ENCODE measurements at places on chromosomes 3 and 15.
A peak's percentile ranks its signal among the peaks of the same experiment; 100 is the strongest.

DNA sequence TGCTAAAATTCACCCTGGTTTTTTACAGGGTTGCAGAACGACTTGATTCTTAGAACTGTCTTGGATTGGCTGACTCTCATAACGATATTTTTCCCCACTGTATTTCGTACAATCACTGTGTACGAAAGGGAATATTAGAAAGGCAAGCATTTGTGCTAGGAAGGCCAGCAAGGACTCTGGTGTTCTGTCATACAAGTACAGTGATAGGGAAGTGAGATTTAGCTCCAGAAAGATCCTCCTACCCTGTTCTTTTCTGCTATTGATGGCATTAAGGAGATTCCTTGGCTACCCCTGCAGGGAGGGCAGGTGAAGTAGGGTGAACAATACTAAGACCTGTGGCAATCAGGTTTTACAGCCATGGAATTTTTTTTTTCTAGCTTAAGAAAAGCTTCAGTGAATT lies 53.8 kb upstream of the SCAANT1 start:
- no peak for DNase-seq

DNA sequence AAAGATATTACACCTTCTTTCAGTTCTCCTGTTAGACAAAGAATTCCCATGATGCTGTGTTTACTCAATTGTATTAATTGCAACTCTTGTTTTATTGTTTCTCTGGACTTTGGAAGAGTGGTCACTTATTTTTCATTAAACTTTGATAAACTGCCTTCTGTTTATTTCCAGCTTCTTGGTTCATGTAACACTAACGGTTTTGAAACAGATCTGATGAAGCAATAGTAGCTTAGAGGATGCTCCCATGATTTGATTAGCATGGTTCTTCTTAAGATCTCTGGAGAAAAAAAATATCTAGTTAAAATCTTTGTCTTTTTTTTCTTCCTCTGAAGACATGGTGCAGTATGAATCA lies 90.1 kb downstream of the FNDC3B start:
- no peak for DNase-seq

GRCh38 chr3:45209526-45209925 lies 16.6 kb downstream of the TMEM158 start:
- DNase-seq, result no peak

GRCh38 chr3:178310949-178311348 lies 225.3 kb upstream of the KCNMB2 start:
- DNase-seq, result no peak

GRCh38 chr3:45841420-45841756 lies 531 bp downstream of the LZTFL1 start:
- peak; percentile 68 for DNase-seq

DNA sequence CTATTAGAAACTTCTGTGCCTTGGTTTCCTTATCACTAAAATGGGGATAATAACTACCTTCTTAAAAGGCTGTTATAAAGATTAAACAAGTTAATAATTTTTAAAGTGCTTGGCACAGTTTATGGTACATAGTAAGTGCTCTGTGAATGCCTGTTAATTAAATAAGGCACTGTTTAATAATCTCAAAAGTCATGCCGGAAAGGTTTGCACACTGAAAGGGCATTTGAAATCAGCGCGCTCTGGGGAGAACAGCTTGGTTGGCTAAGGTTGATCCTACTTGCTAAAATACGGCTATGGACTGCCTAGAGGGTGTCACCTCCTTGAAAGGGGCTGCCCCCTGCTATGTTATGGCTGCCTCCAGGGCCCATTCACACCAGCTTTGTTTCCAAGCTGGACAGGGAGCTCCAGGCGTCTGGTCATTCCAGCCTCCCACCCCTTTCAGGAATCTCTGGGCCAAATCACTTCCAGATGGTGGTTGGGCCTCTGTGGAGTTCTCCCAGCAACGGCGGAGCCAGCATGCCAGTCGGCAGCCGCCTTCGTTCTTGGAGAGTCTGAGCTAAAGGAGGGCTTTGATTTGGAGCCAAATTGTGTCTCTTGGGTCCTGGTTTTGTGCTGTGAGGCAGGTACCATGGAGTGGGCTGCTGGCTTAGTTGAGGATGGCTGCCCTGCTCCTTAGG lies 5.9 kb downstream of the FLNB start:
- no peak for DNase-seq

DNA sequence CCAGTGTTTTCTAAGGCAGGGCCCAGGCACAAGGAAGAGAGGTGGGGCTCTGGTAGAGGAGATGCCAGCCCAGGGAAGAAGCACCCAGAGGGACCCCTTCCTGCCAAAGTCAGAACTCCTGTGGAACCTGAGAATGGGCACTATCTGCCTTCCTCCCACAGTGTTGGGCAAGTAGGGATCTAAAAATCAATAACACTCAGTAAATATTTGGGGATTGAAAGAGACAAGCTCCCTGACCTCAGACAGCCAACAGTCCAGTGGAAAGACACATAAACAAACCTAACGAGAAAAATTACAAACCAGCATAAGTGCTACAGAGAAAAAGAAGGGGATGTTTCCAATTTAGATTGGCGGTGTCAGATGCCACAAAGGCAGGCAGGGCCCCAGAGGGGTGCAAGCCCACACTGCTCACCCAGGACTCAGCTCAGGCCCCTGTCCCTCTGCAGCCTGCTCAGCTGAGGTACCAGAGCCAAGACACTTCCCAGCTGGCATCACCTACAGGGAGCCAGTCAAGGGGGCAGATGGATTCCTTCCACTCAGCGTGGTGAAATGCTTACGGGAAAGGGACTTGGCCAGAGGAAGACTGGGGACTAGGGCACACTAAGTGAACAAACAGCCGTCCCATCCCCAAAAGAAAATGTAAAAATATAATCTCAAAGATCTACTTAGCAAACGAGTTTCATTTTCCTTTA lies 15.9 kb downstream of the ADCY5 start:
- DNase-seq, result no peak

- DNase-seq, result no peak
Measured at GRCh38 chr15:25060472-25060803, 105.7 kb downstream of the SNRPN start.

GRCh38 chr15:99090938-99091337 lies 13.9 kb upstream of the SYNM start:
- no peak for DNase-seq

DNA sequence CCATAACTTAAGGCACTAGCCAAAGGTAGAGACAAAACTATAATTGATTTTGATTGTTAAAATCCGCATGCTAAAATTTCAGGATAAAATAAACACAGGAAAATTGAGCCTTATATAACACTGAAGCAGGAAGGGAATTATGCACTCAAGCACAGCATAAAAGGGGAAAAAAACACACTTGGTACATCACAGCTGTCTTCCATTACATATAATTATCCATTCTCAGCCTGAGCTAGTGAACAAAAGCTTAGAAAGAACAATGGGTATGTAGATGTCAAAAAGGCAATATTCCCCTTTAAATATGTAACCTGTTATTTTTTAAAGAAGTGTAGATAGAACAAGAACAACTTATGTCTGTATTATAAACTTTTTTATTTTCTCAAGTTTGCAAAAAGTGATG lies 899.2 kb downstream of the ROBO1 start:
- DNase-seq, result no peak

GRCh38 chr15:90006217-90007075 lies 5.3 kb downstream of the ZNF710 start:
- DNase-seq, result no peak

DNA sequence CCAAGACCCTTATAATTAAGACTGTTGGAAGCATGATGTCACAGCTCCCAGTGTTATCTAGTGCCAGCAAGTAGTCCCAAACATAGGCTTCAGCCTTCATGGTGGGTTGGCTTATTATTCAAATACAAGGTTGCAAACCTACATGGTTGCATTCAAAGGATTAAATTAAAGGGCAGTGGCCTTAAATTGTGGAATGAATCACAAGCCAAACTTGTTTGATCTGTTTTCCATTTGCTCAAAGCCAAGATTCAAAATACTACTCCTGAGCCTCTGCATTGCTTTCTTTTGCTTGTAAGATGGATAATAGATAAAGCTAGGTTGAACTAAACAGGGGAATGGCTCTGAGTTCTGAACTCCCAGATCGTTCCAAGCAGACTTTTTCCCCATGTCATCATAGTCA lies 52.4 kb upstream of the GNB4 start:
- no peak for DNase-seq

GRCh38 chr15:57772223-57772957 lies 65.9 kb downstream of the POLR2M start:
- DNase-seq, result no peak
